Femur (tissue), 1 donor: ENCODE measurements at places on chromosomes 3 and 15.

DNA sequence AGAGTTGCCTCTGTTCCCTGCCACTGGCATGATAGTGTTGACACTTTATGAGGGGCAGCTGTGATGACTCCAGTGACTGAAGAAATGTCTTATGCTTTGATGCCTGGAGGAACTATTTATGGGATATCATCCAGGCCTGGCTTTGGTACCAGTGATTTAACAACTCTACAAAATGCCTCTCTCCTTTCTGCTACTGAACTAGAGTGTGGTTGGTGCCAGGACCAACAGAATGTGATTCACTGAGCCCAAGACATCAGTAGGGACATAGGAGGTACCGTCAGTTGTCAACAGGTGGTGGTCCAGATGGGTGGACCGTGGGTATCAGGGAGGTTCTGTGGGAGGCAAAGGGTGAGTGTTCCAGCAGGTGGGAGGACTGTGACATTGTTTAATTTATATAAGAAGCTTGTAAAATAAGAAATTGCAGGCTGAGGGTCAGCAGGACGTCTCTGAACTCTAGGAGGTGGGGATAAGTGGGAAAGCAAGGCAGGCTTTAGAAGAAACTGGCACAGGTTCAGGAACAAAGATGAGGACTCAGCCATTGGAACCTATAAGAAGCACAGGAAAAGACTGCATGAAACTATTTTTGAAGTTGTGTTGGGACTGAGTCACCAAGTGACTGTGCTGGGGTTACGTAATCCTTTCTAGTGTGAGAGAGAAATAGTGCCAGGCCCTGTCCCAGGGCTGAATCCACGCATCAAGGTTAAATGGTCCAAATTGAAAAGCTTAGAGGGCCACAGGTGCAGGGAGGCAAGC lies 28.5 kb upstream of the SLC7A14 start:
- no peak for DNase-seq

GRCh38 chr3:38655708-38656300 lies 6.3 kb upstream of the SCN5A start:
- no peak for DNase-seq

GRCh38 chr15:87986776-87987175 lies 269.8 kb downstream of the NTRK3 start:
- no peak for DNase-seq

DNA sequence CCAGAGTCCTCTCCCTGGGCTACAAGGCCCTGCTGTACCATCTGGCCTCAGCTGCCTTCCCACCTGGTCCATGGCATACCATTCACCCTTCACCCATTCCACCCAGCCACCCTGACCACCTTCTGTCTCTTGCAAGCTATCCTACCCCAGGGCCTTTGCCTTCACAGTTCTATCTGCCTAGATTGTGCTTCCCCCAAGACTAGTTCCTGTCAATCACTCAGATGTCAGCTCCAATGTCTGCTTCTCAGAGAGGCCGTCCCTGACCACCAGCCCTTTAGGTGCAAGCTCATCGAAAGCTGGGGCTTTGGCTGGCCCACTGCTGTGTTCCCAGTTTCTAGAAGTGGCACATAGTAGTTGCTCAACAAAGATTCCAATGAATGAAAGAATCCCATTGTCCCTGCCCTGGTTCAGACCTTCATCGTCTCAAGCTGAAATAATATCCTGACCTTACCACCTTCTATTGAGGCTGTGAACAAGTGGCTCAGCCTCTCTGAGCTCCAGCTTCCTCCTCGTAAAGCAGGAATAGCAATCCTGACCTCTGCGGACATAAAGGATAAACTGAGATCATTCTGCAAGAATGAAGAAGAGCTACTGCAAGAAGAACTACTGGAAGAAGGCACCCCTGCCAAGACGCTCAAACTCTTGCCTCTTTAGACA lies 15.8 kb downstream of the EFCAB12 start:
- no peak for DNase-seq

DNA sequence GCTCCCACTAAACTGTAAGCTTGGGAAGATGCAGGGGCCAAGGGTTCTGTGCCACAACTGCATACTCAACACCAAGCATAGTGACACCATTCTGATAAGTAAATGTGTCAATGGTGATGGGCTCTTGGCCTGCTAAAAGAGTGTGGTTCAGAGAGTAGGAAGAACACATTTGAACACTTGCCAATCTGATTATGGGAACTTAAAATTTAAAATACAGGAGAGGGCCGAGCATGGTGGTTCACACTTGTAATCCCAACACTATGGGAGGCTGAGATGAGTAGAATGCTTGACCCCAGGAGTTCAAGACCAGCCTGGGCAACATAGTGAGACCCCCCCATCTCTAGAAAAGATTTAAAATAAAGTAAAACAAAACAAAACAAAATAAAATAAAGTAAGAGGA lies 34.1 kb downstream of the PTPN9 start:
- no peak for DNase-seq

GRCh38 chr3:27633224-27633545 lies 88.9 kb downstream of the EOMES start:
- DNase-seq: no peak

GRCh38 chr15:99369196-99369595 lies 117.9 kb downstream of the LRRC28 start:
- DNase-seq: no peak

DNA sequence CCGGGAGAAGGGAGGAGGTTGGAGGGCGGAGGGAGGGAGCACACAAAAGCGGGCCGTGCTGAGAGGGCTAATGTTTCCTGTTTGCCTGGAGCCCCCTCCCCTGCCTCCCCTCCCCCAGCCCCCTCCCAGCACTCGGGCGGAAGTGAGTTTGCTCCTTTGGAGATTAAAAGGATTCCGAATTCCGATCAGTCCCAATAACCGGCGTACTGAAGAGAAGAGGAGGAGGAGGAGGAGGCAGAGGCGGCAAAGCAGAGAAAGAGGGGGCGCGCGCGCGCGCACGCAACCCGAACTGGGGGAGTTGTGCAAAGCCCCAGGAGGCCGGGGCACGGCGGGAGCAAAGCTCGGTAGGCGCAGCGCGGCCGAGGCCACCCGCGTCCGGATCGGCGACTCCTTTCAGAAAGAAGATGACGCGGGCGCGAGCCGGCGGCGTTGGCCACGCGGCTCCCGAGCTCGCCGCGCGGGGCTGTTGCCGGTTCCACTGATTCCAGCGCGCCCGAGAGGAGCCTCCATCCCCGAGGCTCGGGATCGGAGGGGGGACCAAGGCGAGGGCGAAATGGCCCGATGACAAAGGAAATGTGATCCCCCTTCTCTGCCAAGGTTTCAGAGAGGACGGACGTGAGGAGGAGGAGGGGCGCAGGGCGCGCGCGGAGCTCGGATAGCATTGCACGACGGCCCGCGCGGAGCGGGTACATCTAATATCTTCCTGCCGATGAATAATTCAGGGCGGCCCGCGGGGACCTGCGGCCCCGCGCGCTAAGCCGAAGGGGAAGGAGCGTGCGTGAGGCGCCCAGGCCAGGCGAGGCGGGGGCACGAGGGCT lies 1.1 kb upstream of the TRIM71 start:
- DNase-seq: peak; percentile 37

GRCh38 chr15:95142531-95142930 lies 911.2 kb downstream of the MCTP2 start:
- no peak for DNase-seq

DNA sequence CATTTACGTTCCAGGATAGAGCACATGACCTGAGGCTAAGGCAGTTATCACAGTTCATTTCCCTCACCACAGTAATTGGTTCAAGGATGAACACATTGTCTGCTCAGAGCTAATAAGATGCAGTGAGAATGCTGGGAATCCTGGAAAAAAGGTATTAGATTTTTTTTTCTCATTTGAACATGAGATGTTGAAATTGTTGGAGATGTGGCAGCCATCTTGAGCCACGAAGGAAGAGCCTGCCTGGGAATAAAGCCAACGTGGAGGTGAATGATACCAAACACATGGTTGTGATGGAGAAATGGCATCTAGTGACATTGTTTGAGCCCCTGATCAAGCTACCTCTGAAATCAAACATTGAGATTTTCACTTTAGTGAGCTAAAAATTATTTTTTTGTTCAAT lies 16.0 kb upstream of the STT3B start:
- DNase-seq: no peak

DNA sequence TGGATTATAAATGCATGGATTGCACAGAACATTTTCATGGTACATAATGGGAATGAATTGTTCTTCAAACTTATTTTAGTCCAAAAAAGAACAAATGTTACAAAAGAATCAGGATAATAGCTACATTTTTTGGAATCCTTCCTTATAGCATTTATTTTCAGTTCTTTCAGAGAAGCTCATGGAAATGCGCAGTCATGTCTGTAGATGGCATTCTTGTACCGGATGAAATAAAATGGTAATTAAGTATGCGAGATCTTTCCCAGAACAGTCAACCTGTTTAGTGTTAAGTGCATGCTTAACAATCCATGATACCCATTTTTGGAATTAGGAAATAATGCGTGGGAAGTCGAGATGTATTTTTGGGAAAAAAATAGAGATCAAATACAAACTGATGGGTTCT lies 38.2 kb upstream of the GOLGA8B start:
- no peak for DNase-seq

- DNase-seq: no peak
Measured at GRCh38 chr3:169701457-169701856, 37.9 kb upstream of the MECOM start.

DNA sequence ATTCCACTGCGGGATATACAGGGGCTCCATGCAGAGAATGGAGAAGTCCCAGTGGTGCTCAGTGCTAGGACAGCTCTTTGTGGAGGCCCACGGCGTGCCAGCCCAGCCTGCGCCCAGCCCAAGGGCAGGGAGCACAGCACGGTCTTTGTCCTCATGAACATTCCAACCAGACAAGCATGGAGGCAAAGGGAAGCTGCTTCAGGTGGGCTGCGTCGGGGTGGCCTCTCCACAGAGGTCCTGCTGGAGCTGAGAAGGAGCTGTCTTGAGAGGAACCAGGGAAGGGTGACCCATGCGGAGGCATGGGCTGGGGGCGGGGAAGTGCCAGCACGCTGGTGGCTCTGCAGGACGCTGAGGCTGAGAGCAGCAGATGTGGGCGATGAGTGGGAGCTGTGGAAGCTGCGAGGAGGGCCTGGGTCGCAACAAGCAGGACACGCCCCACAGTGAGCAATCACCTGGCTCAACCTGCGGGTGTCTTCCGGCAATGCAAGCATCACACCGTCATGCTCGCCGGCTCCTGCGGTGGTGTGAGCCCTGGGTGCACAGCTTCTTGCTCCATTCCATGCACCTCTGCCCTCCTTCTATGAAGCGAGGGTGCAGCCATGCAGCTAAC lies 14.0 kb upstream of the KLF15 start:
- no peak for DNase-seq

DNA sequence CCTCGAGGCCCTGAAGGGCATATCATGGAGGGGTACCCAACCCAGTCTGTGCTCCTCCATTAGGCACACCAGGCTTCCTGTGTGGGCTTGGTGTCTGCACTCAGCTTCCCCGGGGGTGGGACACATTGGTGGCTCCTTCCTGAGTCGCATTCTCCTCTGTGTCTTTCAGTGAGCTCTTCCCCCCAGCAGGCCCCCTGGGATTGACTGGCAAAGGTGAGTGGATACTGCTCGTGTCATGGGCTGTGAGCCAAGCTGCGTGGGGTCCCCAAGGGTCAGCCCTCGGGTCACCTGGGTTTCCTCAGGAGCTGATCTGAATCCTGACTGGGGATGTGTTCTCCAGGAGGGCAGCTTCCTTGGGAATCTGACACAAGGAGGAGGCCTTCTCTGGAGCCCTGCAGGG lies 231.0 kb downstream of the SNRPN start:
- peak; percentile 5 for DNase-seq
